WTC11 (cell line): ENCODE measurements at places on chromosomes 2 and 18. TPM values are rescaled to one million over a fixed set of nuclear protein-coding genes. Genes with fewer than 3 reads are reported as not detected.

- DNase-seq: no peak
- no peaks in the 10 kb centered on the region for H3K36me3 ChIP-seq
- no peak overlapping the region for H3K27ac ChIP-seq
- H3K4me1 ChIP-seq: peaks cover 32% of the 10 kb centered on the region
- H3K4me3 ChIP-seq: no peak overlapping the region
Observed at GRCh38 chr2:120596990-120597594, 138.6 kb upstream of the GLI2 start.

DNA sequence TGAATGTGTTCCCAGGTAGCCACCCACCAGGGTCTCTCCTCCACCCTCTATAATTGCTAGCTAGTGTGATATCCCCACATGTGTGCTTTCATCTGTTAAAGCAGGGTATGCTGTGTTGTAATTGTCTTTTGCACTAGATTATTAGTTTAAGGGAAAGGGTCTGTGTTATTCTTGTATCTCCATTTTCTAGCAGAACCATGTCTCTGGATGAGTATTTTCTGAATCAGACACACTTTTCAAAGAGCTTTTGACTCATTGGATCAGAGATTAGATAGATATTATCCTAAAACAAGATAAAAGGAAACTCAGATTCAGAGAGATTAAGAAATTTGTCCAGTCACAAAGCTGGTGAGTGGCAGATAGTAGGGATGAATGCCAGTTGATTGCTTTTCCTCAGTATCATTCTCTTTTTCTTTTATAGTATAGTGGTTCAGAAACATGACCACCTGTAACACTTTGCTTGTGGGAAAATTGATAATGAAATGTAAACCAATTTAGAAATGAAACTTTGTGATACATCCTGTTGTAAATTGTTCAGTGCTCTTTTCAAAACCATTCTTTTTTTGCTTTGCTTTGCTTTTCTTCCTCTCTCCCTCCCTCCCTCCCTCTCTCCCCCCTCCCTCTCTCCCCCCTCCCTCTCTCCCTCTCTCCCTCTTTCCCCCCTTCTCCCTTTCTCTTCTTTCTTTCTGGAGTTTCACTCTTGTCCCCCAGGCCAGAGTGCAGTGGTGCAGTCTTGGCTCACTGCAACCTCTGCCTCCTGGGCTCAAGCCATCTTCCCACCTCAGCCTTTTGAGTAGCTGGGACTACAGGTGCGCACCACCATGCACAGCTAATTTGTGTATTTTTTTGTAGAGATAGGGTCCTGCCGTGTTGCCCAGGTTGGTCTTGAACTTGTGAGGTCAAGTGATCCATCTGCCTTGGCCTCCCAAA lies 7.4 kb downstream of the MIB1 start:
- H3K4me3 ChIP-seq: no peak overlapping the region
- H3K27me3 ChIP-seq: no peaks in the 10 kb centered on the region
- peak overlapping the region; percentile 57; the same call in 1 of the 2 replicates for H3K27ac ChIP-seq
- no peaks in the 10 kb centered on the region for H3K36me3 ChIP-seq

DNA sequence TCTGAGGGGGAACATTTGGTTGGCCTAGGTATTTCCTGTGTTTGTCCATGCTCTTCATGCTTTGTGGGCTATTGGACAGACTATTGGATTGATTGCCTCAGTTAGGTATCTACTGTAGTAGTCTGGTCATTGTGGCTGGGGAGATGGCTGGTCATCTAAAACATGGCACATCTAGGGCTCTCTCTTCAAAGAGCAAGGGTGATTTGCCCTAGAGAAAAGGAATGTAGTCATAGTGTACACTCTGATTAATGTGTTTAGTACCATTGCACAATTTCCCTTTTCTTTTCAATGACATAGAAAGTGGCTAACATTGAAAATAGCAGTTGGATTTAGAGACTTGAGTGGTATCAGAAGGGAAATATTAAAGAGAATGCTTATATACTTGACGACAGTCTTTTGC lies 114.3 kb downstream of the LCLAT1 start:
- DNase-seq: no peak
- no peaks in the 10 kb centered on the region for H3K27me3 ChIP-seq
- H3K27ac ChIP-seq: peak overlapping the region; percentile 22; the same call in 1 of the 2 replicates
- H3K4me3 ChIP-seq: no peak overlapping the region
- H3K36me3 ChIP-seq: peaks cover 5% of the 10 kb centered on the region; the same call in 1 of the 2 replicates
- H3K4me1 ChIP-seq: 0 out of 2 replicates have a peak, but pooled peaks cover 4% of the 10 kb centered on the region

- H3K4me1 ChIP-seq: peaks cover 15% of the 10 kb centered on the region
- H3K27ac ChIP-seq: no peak overlapping the region
- no peaks in the 10 kb centered on the region for H3K27me3 ChIP-seq
- H3K36me3 ChIP-seq: no peaks in the 10 kb centered on the region
- no peak for DNase-seq
Observed at GRCh38 chr2:224268441-224268840, 133.5 kb downstream of the FAM124B start.

The ADGRF3 gene
- 0.18 to 0.48 TPM (median 0.25 TPM) in 3 replicates for total RNA-seq

DNA sequence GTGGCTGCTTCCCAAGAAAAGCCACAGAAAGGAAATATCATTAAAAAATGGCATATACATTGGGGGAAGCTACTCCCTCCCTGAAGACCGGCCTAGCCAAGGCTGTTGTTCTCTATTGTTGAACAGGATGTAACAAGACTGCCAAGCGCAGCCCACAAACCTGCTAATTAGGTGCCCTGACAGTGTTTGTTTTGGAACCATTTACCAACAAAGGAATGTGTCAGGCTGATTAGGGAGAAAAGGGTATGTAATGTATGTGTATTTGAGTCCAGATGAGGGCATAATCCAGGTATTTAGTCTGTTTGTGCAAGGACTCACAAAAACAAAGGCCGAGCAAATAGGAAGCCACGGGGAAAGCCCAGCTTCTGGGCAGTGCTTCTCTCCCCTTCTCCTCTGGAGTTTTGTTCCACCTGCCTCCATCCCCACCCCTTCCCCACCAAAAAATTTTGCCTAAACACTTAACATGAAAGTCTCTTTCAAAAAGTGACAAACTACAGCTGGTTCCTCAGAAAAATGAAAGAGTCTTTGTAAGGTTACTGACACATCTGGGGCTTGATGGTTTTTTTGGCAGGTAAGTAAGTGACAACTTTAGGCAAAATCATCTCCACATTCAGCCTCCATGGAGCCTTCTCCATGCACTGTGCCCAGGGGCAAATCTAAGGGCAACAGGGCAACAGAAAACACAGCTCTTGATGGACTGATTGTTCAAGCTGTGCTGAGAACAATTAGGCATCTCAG lies 78.3 kb upstream of the FZD5 start:
- H3K4me1 ChIP-seq: peaks cover 25% of the 10 kb centered on the region
- no peak overlapping the region for H3K4me3 ChIP-seq
- no peak for DNase-seq
- H3K27me3 ChIP-seq: no peaks in the 10 kb centered on the region; the same call in 1 of the 2 replicates

DNA sequence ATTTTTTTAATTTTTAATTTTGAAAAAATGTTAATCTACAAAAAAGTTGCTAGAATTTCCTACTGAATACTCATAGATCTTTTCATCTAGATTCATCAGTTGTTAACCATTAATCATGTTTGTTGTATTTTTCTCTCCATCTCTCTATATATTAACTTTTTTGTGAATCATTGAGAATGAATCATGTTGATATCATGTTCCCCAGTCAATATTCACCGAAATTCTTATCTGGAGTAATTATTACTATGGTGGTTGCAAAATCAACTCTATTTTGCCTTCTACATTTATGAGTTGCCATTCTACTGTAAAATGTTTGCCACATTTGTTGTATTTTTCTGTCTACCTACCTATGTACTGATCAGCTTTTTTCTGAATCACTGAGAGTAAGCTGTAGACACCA lies 154.0 kb downstream of the SPP2 start:
- H3K27me3 ChIP-seq: no peaks in the 10 kb centered on the region; the same call in none of the 2 replicates
- H3K36me3 ChIP-seq: peaks cover 15% of the 10 kb centered on the region
- H3K27ac ChIP-seq: no peak overlapping the region
- no peaks in the 10 kb centered on the region for H3K4me1 ChIP-seq
- H3K4me3 ChIP-seq: no peak overlapping the region
- no peak for DNase-seq

- H3K27me3 ChIP-seq: no peaks in the 10 kb centered on the region
- peaks cover 25% of the 10 kb centered on the region for H3K4me1 ChIP-seq
- H3K4me3 ChIP-seq: no peak overlapping the region
- no peak for DNase-seq
Observed at GRCh38 chr2:219220652-219221402, 2.1 kb upstream of the ABCB6 start.

- H3K36me3 ChIP-seq: no peaks in the 10 kb centered on the region
- H3K4me3 ChIP-seq: no peak overlapping the region
- peaks cover 70% of the 10 kb centered on the region for H3K27me3 ChIP-seq
- no peak for DNase-seq
Observed at GRCh38 chr2:177721818-177722567, 329.4 kb downstream of the AGPS start.

The INPP5D gene
- total RNA-seq: 17.2 to 23.7 TPM (median 22.3 TPM) in 3 replicates

The PLGLB2 gene
- total RNA-seq: 0.15 to 0.41 TPM (median 0.37 TPM) in 3 replicates

DNA sequence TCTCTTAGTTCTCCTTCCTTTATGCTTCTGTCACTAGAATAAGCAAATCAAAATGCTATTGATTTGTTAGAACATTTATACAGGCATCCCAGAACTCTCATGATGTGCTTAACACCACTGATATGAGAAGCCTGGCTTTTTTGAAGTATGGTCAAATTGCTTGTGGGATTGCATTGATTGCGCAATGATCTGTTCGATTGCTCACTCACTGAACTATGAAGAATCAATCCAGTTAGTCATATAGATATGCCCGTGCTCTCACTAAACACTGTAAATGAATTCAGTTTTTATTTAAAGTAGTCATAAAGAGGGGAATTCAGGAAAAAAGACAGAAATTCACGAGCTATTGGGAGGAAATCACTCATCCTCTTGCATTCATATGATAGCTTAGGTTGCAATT lies 1237.8 kb downstream of the SUCLG1 start:
- H3K27ac ChIP-seq: no peak overlapping the region
- no peak for DNase-seq
- H3K36me3 ChIP-seq: no peaks in the 10 kb centered on the region
- no peaks in the 10 kb centered on the region for H3K27me3 ChIP-seq

- H3K4me1 ChIP-seq: peaks cover 11% of the 10 kb centered on the region
- H3K36me3 ChIP-seq: no peaks in the 10 kb centered on the region
- peaks cover 26% of the 10 kb centered on the region for H3K27me3 ChIP-seq
- no peak for DNase-seq
- no peak overlapping the region for H3K27ac ChIP-seq
- no peak overlapping the region for H3K4me3 ChIP-seq
Observed at GRCh38 chr2:201808027-201808426, 1.7 kb downstream of the CDK15 start.

DNA sequence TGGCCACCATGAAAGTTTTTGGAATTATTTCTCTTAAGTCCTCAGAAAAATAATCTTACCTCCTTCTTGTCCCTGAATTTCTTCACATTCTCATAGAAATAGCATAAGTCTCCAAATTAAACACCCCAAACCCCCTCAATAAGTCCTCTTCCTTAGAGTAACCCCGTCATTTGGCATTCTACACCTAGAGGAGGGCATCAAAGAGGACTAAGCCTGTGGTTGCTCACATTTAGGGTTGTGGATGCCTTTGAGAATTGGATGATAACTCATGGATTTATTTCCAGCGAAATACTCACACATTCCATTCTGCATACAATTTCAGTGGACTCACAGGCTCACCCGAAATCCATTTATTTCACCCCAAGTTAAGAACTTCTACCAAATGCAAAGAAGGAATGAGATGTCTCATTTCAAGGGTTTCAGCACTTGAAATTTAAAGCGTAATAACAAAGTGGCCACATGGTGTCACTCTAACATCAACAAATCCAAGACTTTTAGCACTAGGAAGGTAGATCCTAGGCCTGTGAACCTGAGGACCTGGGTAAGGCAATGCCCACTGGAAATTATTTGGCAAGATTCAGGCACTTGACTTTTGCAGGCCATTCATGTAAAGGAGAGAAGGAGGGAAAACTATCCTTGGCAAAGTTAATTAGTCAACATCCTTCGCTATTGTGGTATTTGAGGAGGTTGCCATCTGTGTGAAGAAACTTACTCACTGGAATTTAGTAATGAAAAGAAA lies 24.6 kb downstream of the DYTN start:
- H3K27me3 ChIP-seq: no peaks in the 10 kb centered on the region
- H3K36me3 ChIP-seq: no peaks in the 10 kb centered on the region
- H3K27ac ChIP-seq: no peak overlapping the region
- no peak for DNase-seq

DNA sequence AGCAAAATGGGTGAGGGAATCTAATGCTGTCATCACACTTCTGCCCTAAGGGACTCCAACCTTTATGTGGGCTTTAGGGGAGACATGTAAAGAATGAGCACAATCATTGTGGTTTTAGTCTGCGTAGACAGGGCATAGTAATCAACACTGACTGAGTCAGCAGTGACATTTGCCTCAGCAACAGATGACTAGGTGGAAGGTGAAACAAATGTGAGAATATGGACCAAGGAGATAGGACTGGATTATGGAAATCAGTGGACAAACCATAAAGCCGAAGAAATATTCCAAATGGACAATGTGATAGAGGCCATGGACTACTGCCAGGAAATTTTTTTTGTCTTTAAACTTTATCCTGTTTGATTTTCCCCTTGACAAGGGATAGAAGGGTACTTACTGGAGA lies 83.9 kb downstream of the PDK1 start:
- no peak overlapping the region for H3K4me3 ChIP-seq
- no peak overlapping the region for H3K27ac ChIP-seq
- H3K4me1 ChIP-seq: peaks cover 8% of the 10 kb centered on the region
- no peaks in the 10 kb centered on the region for H3K27me3 ChIP-seq
- no peaks in the 10 kb centered on the region for H3K36me3 ChIP-seq

The PLEKHH2 gene
- total RNA-seq: 5.8 to 7.1 TPM (median 7.0 TPM) in 3 replicates
